ENCODE measurements at places on chromosomes 4 and X. TPM values are rescaled to one million over a fixed set of nuclear protein-coding genes. Genes with fewer than 3 reads are reported as not detected.
A peak's percentile ranks its signal among the peaks of the same experiment; 100 is the strongest.

- DNase-seq = no peak
These were observed 97.3 kb downstream of the DDX60 start for GRCh38 chr4:168221301-168221700.

DNA sequence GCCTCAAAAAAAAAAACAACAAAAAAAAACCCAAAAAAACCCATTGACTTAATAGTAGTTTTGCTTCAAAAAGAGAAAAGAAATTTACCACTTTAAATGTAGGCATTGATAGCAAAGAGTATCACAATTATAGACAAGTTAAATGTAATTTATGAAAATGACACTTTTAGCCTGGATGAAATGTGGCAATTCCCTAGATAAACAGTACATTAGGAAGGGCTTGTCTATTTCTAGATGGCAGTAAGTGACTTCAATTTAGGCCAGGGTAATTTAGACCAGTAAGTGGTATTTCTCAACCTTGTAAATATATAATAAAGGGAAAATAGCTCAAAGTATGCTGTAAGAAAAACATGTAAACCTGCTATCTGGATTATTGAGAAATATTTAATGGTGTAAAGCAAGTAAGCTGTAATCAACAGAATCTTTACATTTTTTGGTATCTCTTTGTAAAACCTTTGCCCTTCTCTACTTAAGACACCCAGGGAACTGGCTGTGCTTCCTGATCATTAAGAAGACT lies 103.7 kb upstream of the RAPGEF2 start:
- no peak for DNase-seq

GRCh38 chr4:97317671-97318070 lies 825.6 kb downstream of the STPG2 start:
- no peak for DNase-seq

- no peak for DNase-seq
These were observed 63.4 kb downstream of the PTTG2 start for GRCh38 chr4:38023347-38024205.

- DNase-seq = no peak
These were observed 643.8 kb upstream of the FTHL17 start for GRCh38 chrX:31715675-31716074.

DNA sequence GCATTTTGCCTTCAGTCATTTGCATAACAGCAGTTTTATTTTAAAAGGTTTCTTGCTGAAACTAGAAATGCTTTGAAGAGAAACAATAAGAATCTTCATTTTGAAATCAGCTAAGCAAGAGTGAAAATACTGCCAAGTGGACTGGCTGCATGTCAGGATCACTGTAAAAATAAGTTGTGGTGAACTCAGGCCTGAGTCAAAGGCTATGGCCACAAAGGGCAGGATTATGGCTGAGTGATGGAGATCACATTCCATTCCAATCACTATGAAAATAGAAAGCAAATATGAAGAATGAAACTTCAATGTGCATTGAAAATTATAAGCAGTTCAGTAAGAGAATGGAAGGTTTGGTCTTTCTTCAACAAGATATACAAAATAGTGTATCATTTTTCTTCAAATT lies 224.5 kb downstream of the PCDH18 start:
- no peak for DNase-seq

DNA sequence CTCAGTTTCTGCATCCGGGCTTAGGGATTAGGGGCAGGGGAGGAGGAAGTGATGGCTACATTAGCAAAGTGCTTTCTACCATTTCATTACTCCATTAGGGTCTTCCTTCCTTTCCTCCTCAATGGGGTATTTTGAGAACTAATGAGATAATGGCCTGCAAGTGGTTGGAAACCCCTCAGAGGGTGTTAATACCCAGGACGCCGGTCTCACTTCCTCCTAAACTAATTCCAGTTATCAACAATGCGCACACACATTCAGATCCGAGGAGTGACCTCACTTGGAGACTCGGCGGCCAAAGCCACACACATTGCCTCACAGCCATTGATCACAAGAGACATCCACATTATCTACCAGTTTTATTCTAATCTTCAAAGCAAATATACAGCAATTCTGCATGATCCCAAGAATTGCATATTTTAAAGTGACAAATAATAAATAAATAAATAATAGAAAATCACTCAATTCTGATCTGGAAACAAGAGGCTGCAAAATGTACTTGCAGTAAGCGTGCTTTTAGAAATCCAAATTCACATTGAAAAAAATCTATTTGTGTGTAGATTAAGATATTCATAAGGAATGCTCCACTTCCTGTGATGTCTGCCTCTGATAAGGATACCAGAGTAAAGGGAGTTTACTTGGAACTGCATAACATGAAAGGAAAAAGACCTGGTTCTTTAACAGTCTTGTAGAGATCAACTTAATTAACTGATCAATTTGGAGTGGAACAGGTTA lies 329.1 kb downstream of the FBXW7 start:
- no peak for DNase-seq

- no peak for DNase-seq
These were observed 215.3 kb upstream of the AR start for GRCh38 chrX:67328476-67328875.

The SPANXA1 gene
- total RNA-seq = not detected

GRCh38 chr4:184237612-184238011 lies 19.9 kb upstream of the ENPP6 start:
- peak; percentile 62 for DNase-seq

GRCh38 chr4:183413234-183414200 lies 30.9 kb upstream of the CDKN2AIP start:
- no peak for DNase-seq

- no peak for DNase-seq
These were observed 36.5 kb downstream of the INPP4B start for GRCh38 chr4:142809559-142809958.

GRCh38 chr4:42865572-42866189 lies 26.8 kb upstream of the GRXCR1 start:
- peak; percentile 27 for DNase-seq

DNA sequence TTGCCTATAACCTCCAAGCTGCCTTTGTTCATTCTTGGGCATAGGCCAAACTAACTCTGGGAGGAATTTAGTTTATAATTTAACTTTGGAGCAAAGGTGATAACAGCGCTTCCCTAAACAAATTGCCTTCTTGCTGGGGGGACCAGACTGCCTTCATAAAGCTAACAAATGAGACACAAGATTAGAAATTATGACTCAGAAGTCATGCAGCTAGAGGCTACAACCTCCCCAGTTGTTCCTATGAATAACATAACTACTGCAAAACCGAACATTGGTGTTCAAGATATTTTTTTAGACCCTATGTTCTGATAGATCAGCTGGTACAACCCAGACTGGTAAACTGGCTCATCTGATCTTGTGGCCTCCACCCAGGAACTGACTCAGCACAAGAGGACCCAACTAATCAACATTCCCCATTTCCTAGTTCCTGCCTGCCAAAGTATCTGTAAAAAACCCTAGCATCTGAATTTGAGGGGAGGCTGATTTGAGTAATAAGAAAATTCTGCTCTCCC lies 22.0 kb upstream of the TMPRSS11B start:
- no peak for DNase-seq

The ASB5 gene
- total RNA-seq = not detected

DNA sequence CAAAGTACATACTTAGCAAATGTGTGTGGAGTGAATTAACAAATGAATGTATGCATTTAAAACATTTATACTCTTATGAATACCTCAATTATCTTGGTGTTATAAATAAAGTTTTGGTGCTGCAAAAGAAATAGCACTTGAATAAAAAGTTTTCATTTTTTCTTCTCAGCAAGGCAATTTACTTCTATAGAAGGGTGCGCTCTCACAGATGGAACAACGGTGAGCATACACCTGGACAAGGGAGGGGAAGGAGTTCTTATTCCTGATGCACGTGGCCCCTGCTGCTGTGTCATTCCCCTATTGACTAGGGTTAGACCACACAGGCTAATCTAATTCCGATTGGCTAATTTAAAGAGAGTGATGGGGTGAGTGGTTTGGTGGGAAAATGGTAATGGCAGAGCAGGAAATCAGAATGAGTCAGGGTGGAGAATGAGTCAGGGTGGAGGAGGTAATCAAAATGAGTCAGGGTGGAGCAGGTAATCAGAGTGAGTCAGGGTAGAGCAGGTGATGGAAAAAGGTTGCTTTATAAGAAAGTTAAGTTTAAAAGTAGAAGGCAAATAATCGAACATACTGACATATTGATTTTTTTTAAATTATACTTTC lies 28.2 kb upstream of the PGK1 start:
- DNase-seq = no peak

DNA sequence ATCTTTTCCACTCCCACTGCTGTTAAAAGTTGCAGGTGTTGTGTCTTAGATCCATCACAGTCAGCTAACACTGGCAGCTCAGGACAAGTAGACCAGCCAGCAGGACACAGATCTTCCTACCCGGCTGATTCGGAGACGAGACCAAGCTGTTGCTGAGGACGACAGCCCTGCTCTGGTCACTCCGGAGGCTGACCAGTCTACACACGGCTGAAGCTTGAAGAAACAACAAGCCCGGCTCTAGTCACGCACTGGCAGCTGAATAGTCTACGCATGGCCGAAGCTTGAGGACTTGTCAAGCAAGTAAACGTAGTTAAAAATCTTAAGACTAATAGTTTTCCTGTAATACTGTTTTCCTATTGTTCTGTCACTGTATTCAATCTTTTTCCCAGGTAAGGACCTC lies 1.8 kb downstream of the ACOX3 start:
- DNase-seq = no peak

- DNase-seq = no peak
These were observed 94.7 kb downstream of the EDA2R start for GRCh38 chrX:66544181-66544580.

DNA sequence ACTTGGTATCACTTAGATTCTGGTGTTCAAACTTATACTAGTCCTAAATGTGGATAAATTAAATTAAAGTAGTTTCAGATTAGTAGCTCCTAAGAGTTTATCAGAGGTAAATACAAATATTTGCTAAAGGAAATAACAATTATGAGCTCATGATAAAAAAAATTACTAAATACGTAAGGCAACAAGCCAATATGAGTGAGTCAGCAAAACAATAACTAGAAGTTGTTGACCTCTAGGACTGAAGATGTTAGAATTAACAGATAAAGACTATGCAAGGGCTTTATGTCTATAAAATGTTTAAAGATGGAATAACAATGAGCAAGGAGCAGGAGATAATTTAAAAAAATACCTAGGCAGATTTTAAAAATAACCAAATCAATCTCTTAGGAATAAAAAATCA lies 195.8 kb downstream of the CLCN4 start:
- no peak for DNase-seq

- DNase-seq = no peak
These were observed 109.7 kb downstream of the SHROOM3 start for GRCh38 chr4:76544725-76545124.

The MAGEC2 gene
- total RNA-seq = not detected

The FGB gene
- not detected for total RNA-seq

The BEX1 gene
- not detected for total RNA-seq

The GPM6B gene
- total RNA-seq = not detected

DNA sequence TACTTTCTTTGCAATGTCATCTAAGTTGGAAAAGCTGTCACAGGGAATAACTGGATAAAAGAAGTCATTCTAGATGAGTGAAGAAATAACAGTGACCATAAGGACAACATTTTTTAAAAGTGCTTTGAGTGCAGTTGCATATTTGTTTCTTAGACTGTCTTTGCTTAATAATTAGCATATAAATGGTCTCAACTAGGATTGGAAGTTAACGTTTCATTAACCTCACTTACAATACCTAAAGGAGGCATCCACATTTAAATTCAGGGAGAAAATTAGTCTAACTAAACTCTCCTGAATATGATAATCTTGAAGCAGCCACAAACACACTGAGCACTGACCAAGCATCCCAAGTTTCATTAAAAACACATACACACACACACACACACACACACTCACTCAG lies 780.7 kb downstream of the PCDH18 start:
- no peak for DNase-seq

The DCLK2 gene
- total RNA-seq = not detected

GRCh38 chr4:55617587-55618197 lies 18.4 kb downstream of the NMU start:
- no peak for DNase-seq

DNA sequence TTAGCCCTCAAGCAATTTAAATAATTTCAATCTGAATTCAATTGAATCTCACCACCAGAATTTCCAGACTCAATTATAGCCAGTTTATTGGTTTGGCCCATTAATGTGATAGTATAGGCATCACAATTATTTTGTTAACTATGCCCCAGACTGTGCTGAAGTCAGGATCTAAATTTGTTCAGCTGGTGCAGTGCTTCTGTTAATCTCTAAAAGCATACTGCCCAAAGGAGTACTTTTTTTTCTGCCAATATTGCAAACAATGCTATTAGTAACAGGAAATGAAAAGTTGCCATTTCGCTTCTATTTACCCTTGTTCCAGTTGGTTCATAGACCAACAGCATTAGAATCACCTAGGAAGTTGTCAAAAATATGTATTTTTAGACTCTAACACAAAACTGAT lies 171.0 kb downstream of the GPM6A start:
- no peak for DNase-seq

DNA sequence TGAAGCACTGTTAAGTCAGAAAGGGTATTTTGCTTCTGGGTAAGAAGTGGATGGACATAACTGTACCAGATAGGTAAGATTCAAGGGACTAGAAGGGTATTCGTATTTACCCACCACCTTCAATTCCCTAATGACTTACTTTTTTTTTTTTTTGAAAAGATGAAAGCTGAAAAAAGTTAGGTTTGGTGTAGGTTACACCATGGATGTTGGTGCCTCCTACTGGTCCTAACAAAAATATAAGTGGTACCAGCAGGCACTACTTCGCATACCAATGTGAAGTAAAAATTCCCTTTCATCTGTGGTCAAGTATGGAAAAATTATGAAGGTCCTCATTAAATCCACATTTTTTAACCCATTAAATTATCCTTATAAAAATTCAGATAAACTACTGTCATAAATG lies 7.2 kb downstream of the ANKRD17 start:
- no peak for DNase-seq

- no peak for DNase-seq
These were observed 188.4 kb upstream of the ANK2 start for GRCh38 chr4:112860830-112861690.

The KLHL2 gene
- total RNA-seq = 40.6 TPM

The KLHL34 gene
- total RNA-seq = 0.26 TPM

DNA sequence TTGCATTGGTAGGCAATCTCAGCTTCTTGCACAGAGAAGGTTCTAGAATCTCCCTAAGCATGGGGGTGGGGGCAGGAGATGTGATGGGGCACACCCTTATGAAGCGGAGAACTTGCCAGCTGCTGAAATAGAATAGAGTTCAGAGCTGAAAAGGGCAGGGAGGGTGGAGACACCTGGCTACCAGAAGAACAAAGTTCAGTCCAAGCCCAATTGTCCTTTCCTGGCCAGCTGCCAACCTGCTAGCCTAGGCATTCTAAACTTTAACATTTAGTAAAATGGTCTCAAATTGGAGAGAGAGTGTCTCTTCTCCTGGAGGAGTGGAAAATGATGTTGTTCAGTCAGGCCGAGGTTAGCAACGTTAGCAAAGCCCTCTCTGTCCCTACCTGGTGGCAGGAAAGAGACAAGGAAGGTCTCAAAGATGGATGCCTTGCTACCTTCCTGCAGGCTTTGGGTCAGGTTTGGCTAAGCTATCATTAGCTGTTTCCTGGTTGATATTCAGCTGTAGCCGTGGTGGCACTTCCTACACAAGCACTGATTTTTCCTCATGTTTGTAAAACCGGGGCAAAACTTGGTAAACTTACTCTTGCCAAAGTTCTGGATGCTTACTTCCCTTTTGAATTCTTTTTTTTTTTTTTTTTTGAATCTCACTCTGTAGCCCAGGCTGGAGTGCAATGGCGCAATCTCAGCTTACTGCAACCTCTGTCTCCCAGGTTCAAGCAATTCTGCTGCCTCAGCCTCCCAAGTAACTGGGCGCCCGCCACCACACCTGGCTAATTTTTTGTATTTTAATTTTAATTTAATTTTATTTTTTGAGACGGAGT lies 34.7 kb upstream of the NYX start:
- DNase-seq = no peak
